ENCODE measurements at places on chromosomes 2 and 18. TPM values are rescaled to one million over a fixed set of nuclear protein-coding genes. Genes with fewer than 3 reads are reported as not detected.

Gene UGT1A3
- total RNA-seq, result 0.37 TPM

- DNase-seq, result no peak
Observed at GRCh38 chr2:176129813-176130146, 275 bp downstream of the HOXD8 start.

- DNase-seq, result no peak
Observed at GRCh38 chr18:67134911-67135310, 381.6 kb downstream of the DSEL start.

- DNase-seq, result no peak
Observed at GRCh38 chr2:124755386-124755785, 730.3 kb downstream of the CNTNAP5 start.

- no peak for DNase-seq
Observed at GRCh38 chr18:33735428-33735827, 157.4 kb downstream of the ASXL3 start.

Gene GREB1L
- total RNA-seq, result 1.7 TPM

GRCh38 chr18:22983175-22983574 is 50.0 kb downstream of the RBBP8 start:
- no peak for DNase-seq

Gene KIAA2012
- under 0.01 TPM for total RNA-seq

Gene DAPL1
- total RNA-seq, result 3.3 TPM

- DNase-seq, result no peak
Observed at GRCh38 chr2:3454802-3455201, 64.5 kb downstream of the ADI1 start.

Gene ITGA4
- total RNA-seq, result 59.7 TPM

DNA sequence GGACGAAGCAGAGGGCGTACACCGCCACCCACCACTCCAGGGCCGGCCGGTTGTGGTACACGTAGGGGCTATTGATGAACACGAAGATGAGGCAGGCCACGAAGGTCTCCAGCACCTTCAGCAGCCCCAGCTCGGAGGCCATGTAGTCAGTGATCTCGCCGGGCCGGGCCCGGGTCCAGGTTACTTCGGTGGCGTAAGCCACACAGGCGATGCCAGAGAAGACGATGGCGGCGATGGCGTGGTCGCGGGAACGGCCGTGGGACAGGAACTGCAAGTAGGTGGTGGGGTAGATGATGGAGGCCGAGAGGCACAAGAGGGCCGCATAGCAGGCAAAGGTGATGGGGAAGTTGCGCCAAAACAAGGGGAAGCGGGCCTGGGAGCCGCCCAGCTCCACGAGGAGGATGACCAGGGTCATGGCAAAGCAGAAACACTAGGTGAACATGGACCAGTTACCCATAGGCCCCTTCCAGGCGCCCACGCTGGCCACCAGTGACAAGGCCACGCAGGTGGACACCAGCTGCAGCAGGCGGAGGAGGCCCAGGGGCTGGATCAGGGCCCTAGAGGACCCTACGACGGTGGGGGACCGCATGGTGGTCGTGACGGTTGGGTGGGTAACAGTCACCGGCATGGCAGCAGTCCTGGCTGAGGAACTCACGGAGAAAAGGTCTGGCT is 128.4 kb upstream of the FAM98A start:
- DNase-seq, result no peak

DNA sequence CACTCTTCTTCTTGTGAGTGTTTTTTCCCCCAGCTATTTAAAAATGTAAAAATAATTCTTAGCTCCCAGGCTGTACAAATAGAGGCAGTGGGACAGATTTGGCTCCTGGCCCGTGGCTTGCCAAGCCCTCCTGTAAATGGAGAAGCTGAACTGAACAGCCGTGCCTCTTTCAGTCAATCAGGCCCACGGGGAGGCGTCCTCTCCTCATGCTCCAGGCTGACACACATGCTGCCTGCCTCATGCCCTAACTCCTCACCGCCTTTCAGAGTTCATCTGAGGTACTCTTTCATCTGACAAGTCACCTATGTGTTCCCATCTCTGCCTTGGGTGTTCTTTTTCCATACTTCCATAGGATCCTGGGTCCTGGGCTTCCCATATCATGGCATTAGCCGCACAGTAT is 58.9 kb downstream of the BMP10 start:
- no peak for DNase-seq

- DNase-seq, result no peak
Observed at GRCh38 chr2:96320326-96320725, 4.8 kb upstream of the ITPRIPL1 start.

DNA sequence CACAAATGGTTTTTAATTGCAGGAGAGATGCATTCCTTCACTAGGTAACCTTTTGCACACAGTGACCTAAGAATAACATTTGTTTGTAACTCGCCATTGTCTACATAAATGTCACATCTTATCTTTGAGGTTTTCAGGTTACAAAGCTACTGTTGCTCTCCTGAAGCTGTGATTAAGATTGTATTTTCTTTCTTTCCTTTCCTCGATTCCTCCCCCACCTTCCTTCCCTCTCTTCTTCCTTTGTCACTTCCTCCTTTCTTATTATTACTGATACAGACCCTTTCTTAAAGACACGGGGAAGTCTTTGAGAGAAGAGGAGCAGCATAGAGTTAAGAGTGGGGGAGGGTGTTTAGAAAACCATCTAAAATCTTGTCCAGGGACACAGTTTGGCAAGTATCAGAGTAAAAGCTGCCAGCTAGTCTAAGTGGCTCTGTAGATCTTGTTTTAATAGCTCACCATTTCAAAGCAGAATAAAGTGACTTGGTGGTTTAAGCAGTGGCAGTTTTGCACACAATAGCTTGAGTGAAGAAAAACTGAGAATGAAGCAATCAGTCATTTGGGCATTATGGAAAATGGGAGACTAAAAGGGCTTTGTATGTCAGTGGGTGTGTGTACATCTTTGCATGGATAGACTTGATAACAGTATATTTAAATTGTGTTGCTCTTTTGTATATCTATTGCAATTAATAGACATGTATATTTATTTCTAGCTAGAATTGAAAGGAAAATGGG is 10.9 kb downstream of the CERS6 start:
- DNase-seq, result no peak

GRCh38 chr2:148593421-148593820 is 51.1 kb upstream of the EPC2 start:
- no peak for DNase-seq

Gene HOXD13
- not detected for total RNA-seq

DNA sequence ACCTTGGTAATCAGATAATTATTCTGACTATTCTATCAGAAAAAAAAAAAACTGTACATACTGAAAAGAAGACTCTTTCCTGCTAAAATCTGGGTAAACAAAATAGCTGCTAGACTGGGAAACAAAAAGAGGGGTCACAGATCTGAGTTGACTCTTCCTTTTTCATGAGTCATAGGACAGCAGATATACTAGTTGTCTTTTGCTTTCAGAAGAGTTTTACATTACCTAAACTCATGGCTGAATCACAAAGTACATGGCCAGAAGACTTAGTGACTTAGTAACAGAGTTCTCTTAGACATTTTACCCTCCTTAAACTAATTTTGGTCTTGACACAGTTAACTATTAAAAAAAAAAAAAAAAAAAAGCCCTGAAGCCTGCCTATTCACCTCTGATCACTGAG is 834.0 kb upstream of the FSHR start:
- no peak for DNase-seq

Gene C2orf78
- not detected for total RNA-seq

DNA sequence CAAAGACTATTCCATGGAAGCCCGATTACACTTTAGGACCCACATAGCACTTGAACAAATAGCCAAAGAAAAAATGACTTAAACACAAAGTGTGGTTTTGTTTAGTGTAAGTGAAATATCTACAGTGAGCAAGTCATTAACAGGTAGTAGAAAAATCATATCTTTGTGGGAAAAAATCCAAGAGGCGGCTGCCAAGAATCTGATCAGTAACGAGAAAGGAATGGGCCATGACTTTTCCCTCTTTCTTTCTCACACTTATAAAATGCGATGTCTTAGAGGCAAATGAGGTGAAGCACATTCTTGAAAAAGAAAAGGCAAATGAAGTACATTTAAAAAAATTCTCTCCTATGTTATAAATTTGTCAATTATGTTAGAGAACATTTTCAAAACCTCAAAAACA is 12.9 kb upstream of the GEMIN6 start:
- peak; percentile 74 for DNase-seq

Gene UCN
- 0.40 TPM for total RNA-seq

GRCh38 chr2:55951533-55951932 is 28.0 kb upstream of the EFEMP1 start:
- DNase-seq, result no peak

Gene CCL20
- 0.33 TPM for total RNA-seq

- DNase-seq, result peak; percentile 27
Observed at GRCh38 chr2:219870041-219870440, 242.6 kb downstream of the SLC4A3 start.

GRCh38 chr2:191183516-191183915 is 32.7 kb upstream of the STAT4 start:
- DNase-seq, result no peak

DNA sequence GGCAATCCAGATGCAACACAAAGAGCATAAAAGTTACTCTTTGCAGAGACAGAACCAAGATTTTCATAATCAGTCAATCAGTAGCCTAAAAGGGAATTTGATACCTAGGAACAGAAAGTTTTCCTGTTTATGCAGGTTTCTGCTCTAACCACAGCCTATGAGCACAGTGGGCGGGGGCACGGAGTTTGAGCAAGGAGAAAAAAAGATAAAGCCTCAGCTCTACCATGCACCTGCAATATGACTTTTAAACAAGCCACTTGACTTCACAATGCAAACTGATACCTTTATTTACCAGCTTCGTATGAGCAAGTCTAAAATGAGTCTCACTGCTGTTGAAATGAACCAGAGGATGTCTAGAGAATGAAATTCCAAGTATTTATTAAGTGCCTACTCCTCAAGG is 5.6 kb upstream of the LRATD1 start:
- DNase-seq, result peak; percentile 58

Gene ITGB6
- 186 TPM for total RNA-seq

Gene CRYBA2
- not detected for total RNA-seq

- no peak for DNase-seq
Observed at GRCh38 chr2:167966937-167967913, 280.2 kb downstream of the STK39 start.

DNA sequence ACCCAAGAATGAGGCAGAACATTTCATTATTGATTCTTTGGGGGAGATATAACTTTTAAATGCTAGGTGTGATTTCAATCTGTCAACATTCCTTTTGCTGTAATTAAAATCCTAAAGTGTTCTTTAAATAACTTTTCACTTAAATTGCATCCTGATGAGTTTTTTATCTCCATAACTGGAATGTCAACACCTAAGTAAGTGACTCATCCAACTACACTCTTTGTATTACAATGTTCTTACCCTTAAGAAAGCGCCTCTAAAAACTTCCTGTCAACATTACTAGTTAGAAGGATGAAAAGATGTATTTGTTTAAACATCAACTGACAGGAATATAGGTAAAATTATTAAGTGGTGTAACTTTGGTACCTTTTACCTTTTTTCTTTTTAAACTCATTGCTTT is 1657.0 kb downstream of the LRP1B start:
- no peak for DNase-seq

GRCh38 chr2:12070581-12070980 is 324.1 kb downstream of the LPIN1 start:
- no peak for DNase-seq

GRCh38 chr2:222825031-222825430 is 35.8 kb upstream of the ACSL3 start:
- no peak for DNase-seq

Gene IL36B
- not detected for total RNA-seq

GRCh38 chr18:55455938-55456337 is 132.1 kb downstream of the TCF4 start:
- no peak for DNase-seq

Gene KCNS3
- 0.94 TPM for total RNA-seq

Gene IL1RL1
- total RNA-seq, result 23.6 TPM

GRCh38 chr2:152470861-152471854 is 136.2 kb downstream of the FMNL2 start:
- DNase-seq, result no peak

GRCh38 chr2:220673151-220673874 is 898.8 kb downstream of the EPHA4 start:
- DNase-seq, result no peak

DNA sequence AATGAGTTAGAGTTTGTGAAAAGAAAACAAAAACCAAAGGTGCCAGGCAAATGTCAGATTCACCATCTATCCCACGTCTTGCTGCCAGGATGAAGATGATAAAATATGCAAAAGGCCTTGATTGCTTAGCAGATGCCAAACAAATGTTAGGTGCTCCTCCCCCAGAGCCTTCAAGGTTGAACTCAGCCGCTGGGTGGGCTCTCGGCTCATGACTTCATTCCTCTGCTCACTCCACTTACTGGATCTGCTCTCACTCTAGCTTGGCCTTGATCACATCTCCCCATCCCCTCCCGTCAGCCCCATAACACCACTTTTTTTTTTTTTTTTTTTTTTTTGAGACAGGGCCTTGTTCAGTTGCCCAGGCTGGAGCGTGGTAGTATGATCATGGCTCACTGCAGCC is 38.5 kb downstream of the SH2D6 start:
- DNase-seq, result no peak

Gene ZNF521
- not detected for total RNA-seq

Gene REG1A
- total RNA-seq, result not detected

- DNase-seq, result no peak
Observed at GRCh38 chr2:25257032-25257552, 84.6 kb downstream of the DNMT3A start.

GRCh38 chr18:50056185-50056584 is 138.8 kb downstream of the MYO5B start:
- no peak for DNase-seq

Gene PDE6D
- 16.2 TPM for total RNA-seq

- peak; percentile 56 for DNase-seq
Observed at GRCh38 chr2:12300019-12300602, 416.6 kb upstream of the TRIB2 start.

GRCh38 chr2:38619458-38620164 is 16.9 kb upstream of the HNRNPLL start:
- DNase-seq, result peak; percentile 35

GRCh38 chr2:96768083-96768561 is 7.4 kb downstream of the CNNM4 start:
- DNase-seq, result no peak

GRCh38 chr2:96801005-96801785 is 14.9 kb upstream of the CNNM3 start:
- peak; percentile 43 for DNase-seq

Gene IL1R1
- total RNA-seq, result 7.7 TPM

Gene TANC1
- total RNA-seq, result 51.5 TPM

DNA sequence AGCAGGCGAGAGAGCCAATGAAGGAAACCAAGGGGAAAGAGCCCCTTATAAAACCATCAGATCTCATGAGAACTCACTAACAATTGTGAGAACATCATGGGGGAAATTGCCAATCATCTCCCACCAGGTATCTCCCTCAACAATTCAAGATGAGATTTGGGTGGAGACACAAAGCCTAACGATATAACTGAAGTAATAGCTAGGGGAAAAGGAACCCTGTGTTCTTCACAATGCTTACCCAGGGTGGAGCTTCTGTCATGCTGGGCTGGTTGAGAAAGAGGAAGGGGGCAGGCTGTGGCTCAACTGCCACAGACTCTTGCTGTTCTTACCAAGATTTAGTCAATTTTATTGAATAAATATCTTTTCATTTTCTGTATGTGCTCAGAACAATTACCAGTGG is 392.1 kb upstream of the HS6ST1 start:
- DNase-seq, result no peak

GRCh38 chr2:80199504-80199903 is 105.0 kb downstream of the LRRTM1 start:
- no peak for DNase-seq

Gene GNLY
- total RNA-seq, result not detected
